Fibroblast of pulmonary artery (primary cell): ENCODE measurements at places on chromosomes 13 and 19.
A peak's percentile ranks its signal among the peaks of the same experiment; 100 is the strongest.

DNA sequence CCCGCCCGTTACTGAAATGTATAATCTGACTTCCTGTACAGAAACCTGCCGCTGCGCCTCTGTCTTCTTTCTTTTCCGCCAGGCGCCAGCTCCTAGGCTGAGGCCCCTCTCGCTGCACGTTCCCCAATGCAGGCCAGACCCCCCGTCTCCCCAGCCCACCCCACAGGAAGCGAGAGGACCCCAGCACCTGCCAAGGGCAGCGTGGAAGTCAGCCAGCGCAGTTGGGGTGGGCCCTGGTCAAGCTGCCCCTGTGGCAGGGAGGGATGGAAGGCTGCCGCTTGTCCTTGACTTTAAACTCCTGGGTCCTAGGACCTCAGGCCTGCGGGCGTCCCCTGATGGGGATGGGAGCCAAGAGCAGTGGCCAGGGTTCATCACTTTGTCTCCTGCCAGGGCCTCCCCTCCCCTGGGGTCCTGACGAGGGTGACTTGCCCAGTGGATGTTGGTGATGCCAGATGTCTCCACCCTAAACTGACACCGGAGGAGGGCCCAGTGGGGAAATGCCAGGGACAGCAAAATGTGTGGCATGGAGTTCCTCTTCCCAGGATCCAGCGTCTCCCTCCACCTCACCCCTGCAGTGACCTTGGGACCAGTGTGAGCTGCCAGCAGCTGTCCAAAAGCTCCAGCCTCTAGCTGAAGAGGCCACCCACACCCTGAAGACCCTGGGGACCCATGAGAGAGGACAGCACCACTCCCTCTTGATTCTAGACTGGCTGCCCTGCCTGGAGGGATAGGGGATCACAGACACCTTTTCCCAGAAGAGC, 8.5 kb upstream of the MARCHF2 start:
- DNase-seq = no peak

GRCh38 chr19:10291554-10292205, 1.9 kb downstream of the ICAM5 start:
- DNase-seq = no peak

DNA sequence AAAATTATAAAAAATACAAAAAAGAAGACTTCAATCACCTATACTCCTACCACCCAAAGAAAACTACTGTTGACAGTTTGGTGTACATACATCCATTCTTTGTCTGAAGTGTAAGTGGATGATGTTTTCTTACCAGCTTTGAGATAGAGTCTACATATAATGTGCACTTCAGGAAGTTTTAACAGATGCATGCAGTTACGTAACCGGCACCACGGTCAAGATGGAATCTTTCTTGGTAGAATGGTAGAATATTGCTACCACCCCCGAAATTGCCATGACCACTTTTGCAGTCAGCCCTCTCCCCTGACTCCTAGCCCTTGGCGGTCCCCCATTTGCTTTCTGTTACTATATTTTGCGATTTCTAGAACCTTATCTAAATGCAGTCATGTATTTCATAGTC, 1.4 kb downstream of the CUL4A start:
- no peak for DNase-seq

GRCh38 chr19:49421039-49421877, 2.0 kb downstream of the PTH2 start:
- DNase-seq = peak; percentile 72

DNA sequence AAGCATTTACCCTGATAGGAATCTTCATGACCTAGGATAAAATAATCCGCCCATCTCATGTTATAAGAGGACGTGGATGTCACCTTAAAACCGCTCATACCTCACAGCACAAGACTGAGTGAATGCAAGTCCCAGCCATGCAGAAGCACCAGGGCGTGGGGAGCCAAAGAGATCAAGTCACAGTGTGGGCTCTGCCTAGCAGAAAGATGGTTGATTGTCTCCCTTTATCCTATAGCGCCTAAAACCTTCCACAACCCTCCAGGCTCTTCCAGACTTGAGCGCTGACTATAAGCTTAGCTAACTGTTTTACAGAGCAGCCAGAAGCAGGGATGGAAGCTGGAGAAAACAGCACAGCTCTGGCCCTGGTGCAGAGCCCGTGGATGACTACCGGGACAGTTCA, 6.8 kb upstream of the ANKRD10 start:
- no peak for DNase-seq
